Activated naive CD8-positive, alpha-beta T cell treated with anti-CD3 and anti-CD28 coated beads for 36 hours (primary cell): ENCODE measurements at places on chromosomes 7 and 10.

- DNase-seq: no peak
These were observed 706.4 kb downstream of the SORCS3 start for GRCh38 chr10:105347487-105347886.

DNA sequence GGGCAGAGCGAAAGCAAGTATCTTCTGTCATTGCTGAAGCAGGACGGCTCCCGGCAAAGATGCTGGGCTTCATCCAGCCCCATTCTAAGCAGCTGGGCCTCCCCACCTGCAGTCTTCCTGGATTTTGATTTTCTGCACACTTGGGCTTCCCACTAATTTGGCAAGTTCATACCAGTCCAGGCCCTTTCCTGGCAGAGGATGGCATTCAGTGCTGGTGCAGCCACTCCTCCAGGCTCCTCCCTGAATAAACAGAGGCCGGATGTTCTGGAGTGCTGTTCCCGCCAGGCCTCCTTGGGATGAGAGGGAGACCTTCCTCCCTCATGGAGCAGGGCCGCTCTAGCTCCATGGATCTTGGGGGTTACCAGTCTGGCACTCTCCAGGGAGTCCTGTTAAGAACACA is 3.4 kb downstream of the BAG3 start:
- no peak for DNase-seq

GRCh38 chr10:7605565-7606295 is 61.0 kb downstream of the ITIH5 start:
- no peak for DNase-seq

GRCh38 chr10:31353574-31353973 is 34.6 kb downstream of the ZEB1 start:
- DNase-seq: peak; percentile 17

- no peak for DNase-seq
These were observed 62.0 kb downstream of the ADK start for GRCh38 chr10:74213019-74213418.

- no peak for DNase-seq
These were observed 23.9 kb downstream of the STEAP1 start for GRCh38 chr7:90178166-90178565.

DNA sequence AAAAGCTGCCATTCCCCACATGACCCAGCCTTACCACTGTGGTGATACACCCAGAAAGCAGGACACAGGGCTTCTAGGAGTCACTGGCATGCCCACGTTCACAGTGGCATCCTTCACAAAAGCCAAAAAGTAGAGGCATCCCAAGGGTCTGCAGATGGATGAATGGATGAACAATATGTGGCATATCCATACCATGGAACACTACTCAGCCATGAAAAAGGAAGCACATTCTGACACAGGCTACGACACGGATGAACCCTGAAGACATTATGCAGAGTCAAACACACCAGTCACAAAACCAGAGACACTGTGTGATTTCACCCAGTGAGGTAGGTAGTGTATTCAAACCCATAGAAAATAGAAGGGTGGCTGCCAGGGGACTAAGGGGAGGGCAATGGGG is 104.7 kb upstream of the DDC start:
- no peak for DNase-seq

DNA sequence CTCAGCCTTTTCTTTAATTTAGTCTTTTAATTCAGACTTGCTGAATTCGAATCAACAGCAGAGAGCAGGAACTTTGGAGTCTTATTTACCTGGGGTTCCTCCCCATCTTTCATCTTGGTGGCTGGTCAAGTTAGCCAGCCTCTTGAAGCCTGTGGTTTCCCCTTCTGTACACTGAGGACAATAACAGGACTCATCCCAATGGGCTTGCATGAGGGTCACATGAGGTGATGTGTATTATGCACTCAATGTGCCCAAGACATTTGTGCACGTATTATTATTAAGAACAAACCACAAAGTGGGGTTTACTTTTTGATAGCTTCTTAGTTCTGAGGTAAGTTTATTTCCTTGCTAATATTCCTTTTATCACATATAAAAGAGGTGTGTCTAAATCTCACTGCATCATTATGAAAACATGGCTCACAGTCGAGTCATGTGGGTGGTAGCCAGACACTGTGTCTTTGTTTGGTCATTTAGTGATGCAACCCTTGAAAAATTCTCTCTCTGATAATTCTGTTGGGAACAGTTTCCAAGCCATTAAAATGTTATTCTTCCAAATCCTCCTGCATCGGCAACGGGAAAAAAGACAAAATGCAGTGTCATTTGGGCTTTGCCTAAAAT is 86.5 kb upstream of the GRB10 start:
- DNase-seq: no peak

- DNase-seq: no peak
These were observed 221.4 kb downstream of the ADARB2 start for GRCh38 chr10:1515780-1516491.

GRCh38 chr7:107666790-107667189 is 6.2 kb downstream of the SLC26A4 start:
- no peak for DNase-seq

GRCh38 chr10:122480146-122480833 is 18.9 kb downstream of the HTRA1 start:
- DNase-seq: no peak
